ENCODE measurements at places on chromosomes 11 and 22. TPM values are rescaled to one million over a fixed set of nuclear protein-coding genes. Genes with fewer than 3 reads are reported as not detected.

SYT8 gene
- total RNA-seq, result not detected

SLC16A8 gene
- total RNA-seq, result 0.37 TPM

OR6T1 gene
- not detected for total RNA-seq

KCNK4 gene
- total RNA-seq, result not detected

HSPB2 gene
- total RNA-seq, result 1.2 TPM

RPUSD4 gene
- 23.4 TPM for total RNA-seq

CBLIF gene
- total RNA-seq, result not detected

PARVG gene
- 0.13 TPM for total RNA-seq

PKP3 gene
- total RNA-seq, result 1.3 TPM

RAB3IL1 gene
- 10.0 TPM for total RNA-seq

SNX15 gene
- 11.9 TPM for total RNA-seq

FERMT3 gene
- 96.3 TPM for total RNA-seq

VWCE gene
- 2.0 TPM for total RNA-seq

CALCA gene
- total RNA-seq, result not detected

TRPM5 gene
- not detected for total RNA-seq

DNAJB7 gene
- total RNA-seq, result not detected

ZNF214 gene
- total RNA-seq, result 4.7 TPM

GPR83 gene
- 0.26 TPM for total RNA-seq

RAG1 gene
- total RNA-seq, result 0.53 TPM

OR52E8 gene
- not detected for total RNA-seq

Data from aortic smooth muscle cell (primary cell).